Upper lobe of left lung (tissue), 6 donors: ENCODE measurements at places on chromosomes 2 and 18. TPM values are rescaled to one million over a fixed set of nuclear protein-coding genes. Genes with fewer than 3 reads are reported as not detected.

The LHCGR gene
- total RNA-seq: not detected

The LYPD1 gene
- 1.3 TPM for total RNA-seq

The TMEM178A gene
- total RNA-seq: 2.1 TPM

The BOLL gene
- not detected for total RNA-seq

The DYTN gene
- total RNA-seq: not detected

The ATP6V1B1 gene
- not detected for total RNA-seq

DNA sequence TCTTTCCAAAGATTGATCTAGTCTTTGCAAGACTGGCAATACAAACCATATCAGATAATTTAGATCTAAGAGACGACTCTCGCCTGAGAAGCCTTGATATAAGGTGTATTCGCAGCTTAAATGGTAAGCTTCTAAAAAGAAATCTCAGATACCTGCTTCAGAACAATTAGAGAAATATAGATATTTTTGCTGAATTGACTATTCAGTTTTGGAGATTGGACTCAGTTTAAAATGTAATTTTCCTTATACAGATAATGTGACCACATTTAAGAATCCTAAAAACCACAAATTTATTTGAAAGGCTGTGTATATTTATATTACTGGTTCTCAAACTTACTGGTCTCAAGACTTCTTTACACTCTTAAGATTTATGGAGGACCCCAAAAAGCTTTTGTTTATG, 15.4 kb downstream of the PAPOLG start:
- H3K36me3 ChIP-seq: peaks cover 95% of the 10 kb centered on the region
- H3K27ac ChIP-seq: no peak overlapping the region
- no peaks in the 10 kb centered on the region for H3K27me3 ChIP-seq
- no peak for DNase-seq

GRCh38 chr18:72908181-72908580, 40.4 kb upstream of the NETO1 start:
- H3K4me3 ChIP-seq: no peak overlapping the region
- no peaks in the 10 kb centered on the region for H3K36me3 ChIP-seq

DNA sequence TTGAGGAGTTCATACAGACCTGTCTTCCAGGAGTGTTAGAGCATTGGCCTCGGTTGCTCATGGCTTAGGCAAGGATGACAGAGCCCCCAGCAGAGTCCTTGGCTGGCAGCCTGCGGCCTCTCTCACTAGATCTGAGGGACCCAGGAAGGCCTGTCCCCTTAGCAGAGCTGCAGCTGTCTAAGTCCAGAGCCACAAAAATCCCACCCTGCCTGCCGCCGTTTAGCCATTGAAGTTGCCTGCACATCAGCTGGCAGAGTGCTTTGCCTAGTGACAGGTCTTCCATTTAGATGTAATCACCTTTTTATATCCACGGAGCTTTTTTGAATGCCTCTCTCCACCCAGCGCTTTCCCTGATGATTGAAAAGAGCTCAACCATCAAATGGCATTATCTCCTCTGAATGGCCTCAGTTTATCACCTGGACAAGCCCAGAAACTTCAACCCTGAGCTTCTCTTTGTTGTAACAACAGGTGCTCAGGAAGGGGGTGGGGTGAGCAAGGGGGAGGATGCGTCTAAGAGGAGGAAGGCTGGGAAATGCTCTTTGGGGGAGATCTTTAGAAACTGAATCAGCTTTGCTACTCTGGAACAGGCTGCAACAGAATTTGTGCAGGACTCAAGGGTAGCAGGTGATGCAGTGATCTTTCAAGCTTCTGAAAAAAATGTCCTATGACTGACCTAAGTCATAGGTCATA, 71.9 kb downstream of the TNP1 start:
- no peak overlapping the region for H3K27ac ChIP-seq
- no peak overlapping the region for H3K4me3 ChIP-seq
- DNase-seq: no peak
- H3K27me3 ChIP-seq: no peaks in the 10 kb centered on the region
- H3K36me3 ChIP-seq: no peaks in the 10 kb centered on the region

DNA sequence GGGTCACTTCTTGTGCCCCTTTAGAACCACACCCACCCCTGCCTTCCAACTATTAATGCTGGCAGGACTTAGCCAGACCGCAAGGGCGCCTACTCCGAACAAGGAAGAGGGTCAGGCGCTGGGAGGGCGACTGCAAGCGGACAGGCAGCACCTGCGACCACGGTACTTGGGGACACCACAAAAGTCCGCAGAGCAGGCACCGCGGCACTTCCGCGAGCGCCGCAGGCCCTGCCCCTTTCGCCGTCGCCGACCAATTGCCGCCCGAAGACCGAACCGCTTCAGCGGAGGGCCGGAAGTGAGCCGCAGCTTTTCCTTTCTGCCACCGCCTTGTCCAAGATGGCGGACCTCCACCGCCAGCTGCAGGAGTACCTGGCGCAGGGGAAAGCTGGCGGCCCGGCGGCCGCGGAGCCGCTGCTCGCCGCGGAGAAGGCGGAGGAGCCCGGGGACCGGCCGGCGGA, at the start of gene SFT2D3:
Gene SFT2D3, plus strand, starts transcription at position 305 of the 458 bp plus-strand sequence. Its CDS starts 32 bp downstream, at position 337.
- peaks cover 45% of the 10 kb centered on the region for H3K4me1 ChIP-seq
- no peaks in the 10 kb centered on the region for H3K36me3 ChIP-seq
- H3K4me3 ChIP-seq: peak within 1 kb of the TSS; percentile 79
- peak; percentile 95 for DNase-seq
- no peaks in the 10 kb centered on the region for H3K27me3 ChIP-seq
- H3K27ac ChIP-seq: peak within 1 kb of the TSS; percentile 99

- H3K36me3 ChIP-seq: peaks cover 9% of the 10 kb centered on the region
- H3K27me3 ChIP-seq: no peaks in the 10 kb centered on the region
- DNase-seq: no peak
Measured at GRCh38 chr2:161159456-161160225, 587 bp upstream of the TANK start.

GRCh38 chr2:5756272-5756671, 64.1 kb downstream of the SOX11 start:
- no peaks in the 10 kb centered on the region for H3K4me1 ChIP-seq

GRCh38 chr2:132417430-132418035, 928 bp downstream of the GPR39 start:
- no peak overlapping the region for H3K4me3 ChIP-seq
- H3K4me1 ChIP-seq: peaks cover 3% of the 10 kb centered on the region
- no peaks in the 10 kb centered on the region for H3K27me3 ChIP-seq
- peak; percentile 64 for DNase-seq

- peaks cover 21% of the 10 kb centered on the region for H3K4me1 ChIP-seq
- H3K36me3 ChIP-seq: peaks cover 9% of the 10 kb centered on the region
- peak overlapping the region; percentile 58 for H3K27ac ChIP-seq
- no peak for DNase-seq
- H3K4me3 ChIP-seq: no peak overlapping the region
Measured at GRCh38 chr2:201223089-201224073, 37.0 kb upstream of the CASP8 start.

- H3K27ac ChIP-seq: no peak overlapping the region
- no peaks in the 10 kb centered on the region for H3K27me3 ChIP-seq
- no peaks in the 10 kb centered on the region for H3K4me1 ChIP-seq
- no peaks in the 10 kb centered on the region for H3K36me3 ChIP-seq
- no peak for DNase-seq
Measured at GRCh38 chr18:64803471-64803870, 654.6 kb upstream of the LINC00305 start.

DNA sequence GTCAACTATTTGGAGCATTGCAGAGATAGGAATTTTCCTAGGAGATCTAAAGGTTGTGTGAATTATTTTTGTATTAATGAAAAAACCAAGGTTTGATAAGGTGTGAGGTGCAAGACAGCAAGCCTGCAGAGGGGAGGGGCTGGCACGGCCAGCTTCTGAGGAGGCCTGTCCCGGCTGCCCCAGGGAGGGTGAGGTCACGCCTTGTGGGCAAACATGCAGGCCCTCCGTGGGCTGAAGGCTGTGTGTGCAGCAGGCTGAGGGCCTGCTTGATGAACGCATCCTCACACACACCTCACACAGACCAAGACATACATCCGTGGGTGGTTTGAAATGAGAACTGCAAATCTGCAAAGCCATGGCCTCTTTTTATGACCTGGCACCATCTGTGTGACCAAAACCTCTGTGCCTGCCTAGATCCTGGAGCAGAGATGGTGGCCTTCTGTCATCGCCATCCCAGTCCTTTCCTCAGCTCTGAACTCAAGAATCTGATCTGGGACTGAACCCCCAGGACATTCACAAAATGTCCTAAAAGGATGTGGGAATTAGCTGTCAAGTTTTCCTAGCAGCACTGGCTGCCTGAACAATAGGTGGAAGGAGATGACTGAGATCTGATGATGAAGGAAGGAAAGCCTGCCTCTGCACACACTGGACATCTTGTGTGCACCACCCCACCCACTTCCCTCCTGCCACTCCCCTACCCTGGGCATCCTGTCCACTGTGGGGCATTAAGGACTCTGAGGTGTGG, 102.4 kb upstream of the MGAT4A start:
- H3K4me1 ChIP-seq: peaks cover 34% of the 10 kb centered on the region
- H3K4me3 ChIP-seq: no peak overlapping the region
- no peaks in the 10 kb centered on the region for H3K27me3 ChIP-seq
- H3K36me3 ChIP-seq: no peaks in the 10 kb centered on the region
- H3K27ac ChIP-seq: peak overlapping the region; percentile 72

DNA sequence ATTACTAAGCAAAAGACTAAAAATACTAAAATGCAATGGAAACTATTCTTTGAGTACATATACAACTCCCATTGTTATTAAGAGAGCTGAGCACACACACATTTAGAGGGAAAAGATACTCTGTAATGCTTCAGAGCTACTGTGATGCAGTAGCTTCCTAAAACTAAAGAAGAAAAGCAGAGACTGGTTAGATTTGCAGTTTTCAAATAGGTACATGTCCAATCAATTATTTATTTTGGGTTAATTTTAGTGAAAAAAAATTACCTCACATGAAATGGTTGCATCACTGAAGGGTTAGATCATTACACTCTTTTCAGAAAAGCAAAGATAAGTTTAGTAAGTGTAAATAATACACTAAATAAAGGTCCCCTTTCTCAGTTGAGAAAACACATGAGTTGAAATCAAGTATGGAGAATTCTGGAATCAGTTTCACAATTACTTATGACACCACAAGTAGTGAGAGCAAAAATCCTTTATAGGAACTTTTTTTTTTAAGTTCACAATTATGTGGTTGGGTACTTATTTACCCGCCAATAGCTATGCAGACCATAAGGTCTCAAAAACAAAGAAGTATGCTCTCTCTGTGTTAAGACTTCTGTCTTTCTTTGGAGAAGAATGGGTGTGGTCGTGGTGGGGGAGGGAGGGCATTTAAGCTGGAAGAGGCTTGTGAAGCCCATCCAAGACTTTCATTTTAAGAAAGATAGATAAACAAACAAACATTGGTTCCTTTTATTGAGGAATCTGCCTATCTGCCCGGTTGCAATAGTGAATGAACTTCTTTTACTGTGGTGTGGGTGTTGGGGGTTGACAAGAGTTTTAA, 25.3 kb upstream of the SERTAD2 start:
- no peaks in the 10 kb centered on the region for H3K27me3 ChIP-seq
- no peak for DNase-seq
- H3K27ac ChIP-seq: no peak overlapping the region
- no peak overlapping the region for H3K4me3 ChIP-seq
- H3K36me3 ChIP-seq: no peaks in the 10 kb centered on the region

GRCh38 chr18:32550963-32551362, 80.3 kb upstream of the GAREM1 start:
- no peaks in the 10 kb centered on the region for H3K36me3 ChIP-seq
- no peaks in the 10 kb centered on the region for H3K4me1 ChIP-seq
- H3K4me3 ChIP-seq: no peak overlapping the region
- DNase-seq: no peak
- no peak overlapping the region for H3K27ac ChIP-seq
- H3K27me3 ChIP-seq: no peaks in the 10 kb centered on the region

DNA sequence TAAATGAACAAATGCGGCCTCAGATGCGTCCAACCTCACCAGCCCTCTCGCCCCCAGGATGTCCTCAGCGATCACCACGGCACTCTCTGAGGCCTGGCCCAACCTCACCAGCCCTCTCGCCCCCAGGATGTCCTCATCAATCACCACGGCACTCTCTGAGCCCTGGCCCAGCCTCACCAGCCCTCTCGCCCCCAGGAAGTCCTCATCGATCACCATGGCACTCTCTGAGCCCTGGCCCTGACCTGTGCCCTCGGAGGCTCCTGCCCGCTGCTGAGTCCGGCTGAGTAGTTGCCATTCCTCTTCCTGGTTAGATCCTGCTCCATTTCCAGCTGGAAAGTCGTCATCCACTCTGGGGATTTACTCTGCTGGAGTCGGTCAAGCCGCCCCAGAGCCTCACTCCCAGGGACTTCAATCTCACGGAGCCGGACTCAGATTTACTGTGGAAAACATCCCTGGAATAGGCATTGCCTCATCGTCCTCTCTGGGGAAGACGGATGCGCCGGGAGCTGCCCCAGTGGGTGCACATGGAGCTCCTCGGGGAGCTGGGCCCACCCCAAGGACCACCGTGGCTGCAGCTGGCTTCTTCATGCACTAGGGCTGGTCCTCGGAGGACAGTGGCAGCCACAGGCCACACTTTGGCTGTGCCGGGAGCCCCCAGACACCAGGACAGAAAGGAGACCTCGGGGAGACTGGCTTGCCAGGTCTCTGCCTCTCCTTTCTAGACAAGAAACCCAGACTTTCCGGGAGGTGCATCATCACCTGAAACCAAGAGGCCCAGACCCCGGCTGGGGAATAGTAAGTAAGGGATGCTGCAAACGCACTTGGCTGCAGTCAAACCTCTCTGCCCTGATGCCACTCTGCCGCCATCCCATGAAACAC, 230.6 kb downstream of the EIPR1 start:
- H3K4me1 ChIP-seq: no peaks in the 10 kb centered on the region
- no peak for DNase-seq
- H3K36me3 ChIP-seq: no peaks in the 10 kb centered on the region
- H3K4me3 ChIP-seq: no peak overlapping the region

- H3K4me3 ChIP-seq: no peak overlapping the region
- no peaks in the 10 kb centered on the region for H3K27me3 ChIP-seq
- no peaks in the 10 kb centered on the region for H3K4me1 ChIP-seq
- DNase-seq: no peak
- no peaks in the 10 kb centered on the region for H3K36me3 ChIP-seq
Measured at GRCh38 chr2:167908786-167909185, 338.6 kb downstream of the STK39 start.

- no peak overlapping the region for H3K4me3 ChIP-seq
- peaks cover 8% of the 10 kb centered on the region for H3K4me1 ChIP-seq
- H3K36me3 ChIP-seq: no peaks in the 10 kb centered on the region
- no peak overlapping the region for H3K27ac ChIP-seq
Measured at GRCh38 chr2:173165443-173166238, 90.0 kb downstream of the MAP3K20 start.

GRCh38 chr2:201108341-201108740, 7.6 kb upstream of the CFLAR start:
- H3K4me1 ChIP-seq: peaks cover 1% of the 10 kb centered on the region
- H3K27me3 ChIP-seq: no peaks in the 10 kb centered on the region
- no peak overlapping the region for H3K4me3 ChIP-seq
- no peak overlapping the region for H3K27ac ChIP-seq

DNA sequence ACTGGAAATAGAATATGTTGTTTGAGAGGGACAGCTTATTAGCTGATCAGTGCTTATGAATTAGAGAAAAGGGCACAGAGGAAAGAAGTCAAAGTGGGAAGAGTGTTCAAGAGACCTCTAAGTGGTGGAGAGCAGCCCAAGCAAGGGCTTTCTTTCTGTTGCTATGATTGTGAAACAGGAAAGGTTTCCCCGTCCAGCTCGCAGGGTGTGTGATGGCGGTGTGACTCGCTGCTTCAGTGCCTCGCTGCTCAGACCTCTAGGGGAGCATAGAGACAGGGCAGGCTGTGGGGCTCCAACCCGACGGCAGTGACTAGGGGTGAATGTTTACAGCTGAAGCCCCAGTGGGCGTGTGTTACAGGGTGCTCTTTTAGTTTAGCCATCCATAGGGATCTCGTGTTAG, 166.5 kb upstream of the COPS8 start:
- H3K4me3 ChIP-seq: no peak overlapping the region
- no peak overlapping the region for H3K27ac ChIP-seq
- no peaks in the 10 kb centered on the region for H3K4me1 ChIP-seq
- no peaks in the 10 kb centered on the region for H3K27me3 ChIP-seq
- DNase-seq: peak; percentile 37
- H3K36me3 ChIP-seq: no peaks in the 10 kb centered on the region
